ENCODE measurements at places on chromosomes 3 and 15.

- DNase-seq = no peak
Measured at GRCh38 chr15:70266412-70267121, 168.8 kb upstream of the TLE3 start.

DNA sequence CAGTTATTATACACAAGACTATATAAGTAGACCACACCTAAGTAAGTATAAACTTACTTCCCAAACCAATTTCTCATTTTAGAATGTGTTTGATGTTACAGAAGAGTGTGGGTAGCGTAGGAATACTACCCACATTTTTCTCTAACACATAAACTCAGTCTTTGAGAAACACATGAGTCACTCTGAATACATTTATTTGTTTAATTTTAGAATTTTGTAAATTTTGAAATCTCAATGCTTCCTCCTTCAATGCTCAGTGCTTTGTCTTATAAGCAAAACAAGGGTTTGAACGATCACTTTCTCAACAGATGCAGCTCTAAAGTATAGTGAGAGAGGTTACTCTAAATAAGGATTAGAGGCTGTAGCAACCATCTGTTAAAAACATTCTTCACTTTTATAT, 700.8 kb downstream of the SI start:
- DNase-seq = no peak

- no peak for DNase-seq
Measured at GRCh38 chr3:194871864-194872668, 186.4 kb downstream of the FAM43A start.

GRCh38 chr3:187261541-187261969, 30.0 kb downstream of the MASP1 start:
- no peak for DNase-seq

DNA sequence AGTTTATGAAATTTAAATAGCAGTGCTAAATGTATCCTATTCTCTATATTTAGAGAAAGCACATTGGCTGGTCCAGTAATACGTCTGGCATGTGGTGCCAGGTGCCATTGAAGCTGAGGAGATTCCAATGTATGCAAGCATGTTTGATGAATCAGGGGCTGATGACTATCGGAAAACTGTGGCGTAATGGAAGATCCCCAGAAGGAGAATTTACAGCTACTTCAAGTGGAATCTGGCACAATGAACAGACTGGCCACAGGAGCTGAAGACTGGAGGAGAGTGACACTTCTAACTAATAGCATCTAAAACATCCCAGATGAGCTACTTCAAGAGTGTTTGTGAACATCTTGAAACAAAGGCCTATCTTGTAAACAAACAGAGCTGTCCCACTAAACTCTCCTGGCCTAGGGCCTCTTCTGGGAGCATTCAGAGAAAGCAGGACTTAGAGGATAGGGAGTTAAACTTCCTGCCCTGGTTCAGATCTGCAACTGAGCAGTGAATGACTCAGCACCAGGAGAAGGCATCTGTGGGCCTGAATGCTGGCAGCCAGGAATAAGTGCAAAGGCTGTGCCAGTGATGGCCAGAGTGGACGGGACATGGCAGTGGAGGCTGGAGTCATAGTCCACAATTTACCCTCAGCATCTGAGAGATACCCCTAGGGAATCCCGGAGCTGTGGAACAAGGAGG, 15.2 kb upstream of the ACTC1 start:
- no peak for DNase-seq

DNA sequence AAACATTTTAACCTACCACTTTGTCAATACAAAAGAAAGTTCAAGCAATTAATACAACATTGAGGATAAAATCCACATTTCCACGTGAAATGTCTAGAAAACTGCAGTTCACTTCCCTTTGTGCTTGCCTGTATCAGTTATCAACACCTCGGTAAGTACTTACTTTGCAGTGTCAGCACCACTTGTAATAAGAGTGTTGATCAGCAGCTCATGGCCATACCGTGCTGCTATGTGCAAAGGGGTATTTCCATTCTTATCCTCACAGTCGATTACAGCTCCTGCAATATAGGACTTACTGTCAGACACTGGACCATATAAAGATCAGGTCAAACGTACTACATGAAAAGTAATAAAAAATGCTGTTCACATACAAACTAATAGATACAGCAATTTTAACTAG, 84.4 kb downstream of the ANKRD28 start:
- DNase-seq = no peak

DNA sequence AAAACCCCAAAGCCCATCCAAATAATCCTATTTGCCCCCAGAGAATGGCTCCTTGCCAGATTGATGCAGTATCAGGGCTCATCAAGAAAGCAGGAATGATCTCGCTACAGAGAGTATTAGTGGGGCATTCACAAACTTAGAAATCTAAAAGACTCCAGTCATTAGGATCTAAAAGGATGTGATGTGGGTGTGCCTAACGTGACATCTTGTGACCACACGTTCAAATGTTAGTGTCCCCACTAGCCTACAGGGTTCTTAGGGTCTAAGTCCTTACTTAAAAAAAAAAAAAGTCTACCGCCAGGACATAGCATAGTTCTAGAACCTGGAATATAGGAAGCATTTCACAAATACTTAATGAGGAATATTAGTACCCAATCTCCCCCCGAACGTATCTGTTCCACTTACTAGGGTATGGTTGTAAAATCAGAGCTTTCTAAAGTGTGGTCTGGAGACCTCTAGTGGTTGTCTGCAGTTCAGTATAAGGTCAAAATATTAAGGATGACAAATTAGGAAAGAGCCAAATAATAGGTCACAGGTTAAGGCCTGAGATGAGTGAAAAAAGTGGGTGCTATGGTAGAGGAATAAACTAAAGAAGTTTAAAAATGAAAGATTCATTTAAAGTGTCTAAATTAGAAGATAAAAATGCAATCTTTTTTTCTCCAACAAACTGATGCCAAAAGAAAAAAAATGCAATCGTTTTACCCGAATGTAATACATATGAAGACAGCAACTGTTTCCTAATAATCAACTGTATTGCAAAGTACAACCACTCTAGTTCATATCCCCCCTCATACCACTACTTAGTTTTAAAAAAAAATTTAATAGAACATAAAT, 4.2 kb upstream of the CHRM5 start:
- no peak for DNase-seq

DNA sequence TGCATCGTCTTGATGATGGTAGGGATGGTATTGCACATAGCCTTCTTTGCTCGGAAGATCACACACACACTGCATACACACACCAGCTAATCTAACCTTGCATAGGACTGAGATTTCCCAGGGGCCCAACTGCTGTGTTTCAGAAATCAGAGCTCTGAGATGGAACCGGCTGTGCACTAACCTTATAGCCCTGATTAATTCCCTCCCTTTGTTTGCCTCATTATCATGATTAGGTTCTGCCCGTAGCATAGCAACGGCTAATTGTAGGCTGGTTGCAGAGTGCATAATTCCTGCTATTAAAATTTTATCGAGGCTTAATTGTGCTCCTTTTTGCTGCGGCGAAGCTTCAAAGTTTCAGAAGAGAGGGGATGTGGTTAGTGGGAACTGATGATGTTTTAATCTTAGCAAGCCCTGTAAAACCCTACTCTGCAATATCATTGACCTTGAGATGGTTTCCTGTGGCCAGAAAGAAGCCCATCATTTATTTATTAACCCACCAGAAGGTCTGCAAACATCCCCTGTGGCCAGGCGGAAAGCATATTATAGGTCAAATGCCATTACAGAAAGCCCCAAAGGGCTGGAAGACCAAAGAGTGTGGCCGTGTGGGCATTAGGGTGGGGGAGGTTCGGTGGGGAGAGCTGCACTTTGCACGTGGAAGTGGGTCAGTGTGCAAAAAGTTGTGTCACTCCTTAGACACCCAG, 56.2 kb upstream of the GLCE start:
- no peak for DNase-seq

DNA sequence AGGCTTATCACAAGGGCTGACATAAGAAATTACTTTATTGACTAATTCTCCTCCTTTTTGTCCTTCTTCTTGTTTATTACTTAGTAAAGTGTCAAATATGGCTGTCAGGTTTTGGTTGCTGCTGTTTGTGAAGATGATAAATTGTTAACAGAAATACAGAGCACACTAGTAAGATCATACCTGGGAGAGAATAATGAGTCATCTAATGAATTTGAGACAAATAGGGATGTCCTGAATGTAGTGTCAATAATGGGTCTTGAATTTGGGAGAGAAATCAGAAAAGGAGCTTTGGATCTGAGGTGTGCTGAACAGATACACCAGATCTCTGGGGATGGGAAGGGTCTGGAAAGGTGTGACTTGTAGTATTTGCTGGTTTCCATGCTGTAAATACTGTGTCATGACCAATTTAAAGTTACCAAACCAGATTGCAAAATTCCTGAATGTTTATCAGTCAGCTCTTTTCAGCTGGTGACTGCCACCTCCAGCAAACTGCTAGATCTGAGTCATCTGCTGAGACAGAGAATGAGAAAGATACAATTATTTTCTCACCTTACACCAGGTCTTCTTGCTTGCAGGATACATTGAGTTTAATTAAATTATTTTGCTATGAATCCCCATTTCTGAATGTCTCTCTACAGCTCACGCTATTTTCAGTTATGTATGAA, 76.7 kb upstream of the SATB1 start:
- no peak for DNase-seq

DNA sequence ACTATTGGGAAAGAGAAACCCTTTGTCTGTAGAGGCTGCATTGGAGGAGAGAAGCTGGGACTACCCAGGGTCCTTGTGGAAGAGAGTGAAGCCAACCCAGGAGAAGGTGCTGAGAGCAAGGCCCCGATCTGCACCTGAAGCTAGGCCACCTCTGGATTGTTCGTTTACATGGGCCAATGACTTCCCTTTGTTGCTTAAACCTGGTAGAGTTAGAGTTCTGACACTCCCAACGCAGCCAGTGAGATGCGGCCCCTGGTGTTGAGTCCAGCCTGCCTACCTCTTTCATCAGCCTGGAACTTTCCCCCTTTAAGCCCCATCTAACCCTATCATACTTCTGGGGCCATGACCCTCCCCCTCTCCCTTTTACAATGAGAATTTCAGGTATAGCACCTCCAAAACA, 30.8 kb downstream of the CCDC13 start:
- DNase-seq = no peak

- no peak for DNase-seq
Measured at GRCh38 chr15:64058279-64058678, 12.0 kb upstream of the DAPK2 start.

- DNase-seq = no peak
Measured at GRCh38 chr15:58235961-58236360, 97.8 kb downstream of the AQP9 start.

GRCh38 chr3:40258555-40258954, 51.0 kb upstream of the EIF1B start:
- no peak for DNase-seq

- no peak for DNase-seq
Measured at GRCh38 chr3:151818361-151818760, 4.4 kb downstream of the AADAC start.

DNA sequence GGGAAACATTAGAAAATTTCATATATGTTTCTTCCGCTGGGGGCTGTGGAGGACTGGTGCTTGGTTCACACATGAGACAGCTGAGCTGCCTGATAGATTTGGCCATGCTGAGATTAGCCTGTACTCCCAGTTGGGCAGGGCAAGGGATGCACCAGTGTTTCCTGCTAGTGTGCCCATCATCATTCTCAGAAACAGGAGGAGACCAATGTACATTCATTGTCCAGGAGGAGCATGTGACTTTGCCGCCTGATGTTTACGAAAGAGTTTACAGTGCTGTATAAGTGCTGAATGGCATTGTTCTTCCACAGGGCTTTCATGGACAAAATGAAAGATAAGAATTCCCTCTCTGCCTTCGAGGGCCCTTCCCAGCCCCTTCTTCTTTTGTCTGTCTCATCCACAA, 311.1 kb upstream of the THBS1 start:
- no peak for DNase-seq

DNA sequence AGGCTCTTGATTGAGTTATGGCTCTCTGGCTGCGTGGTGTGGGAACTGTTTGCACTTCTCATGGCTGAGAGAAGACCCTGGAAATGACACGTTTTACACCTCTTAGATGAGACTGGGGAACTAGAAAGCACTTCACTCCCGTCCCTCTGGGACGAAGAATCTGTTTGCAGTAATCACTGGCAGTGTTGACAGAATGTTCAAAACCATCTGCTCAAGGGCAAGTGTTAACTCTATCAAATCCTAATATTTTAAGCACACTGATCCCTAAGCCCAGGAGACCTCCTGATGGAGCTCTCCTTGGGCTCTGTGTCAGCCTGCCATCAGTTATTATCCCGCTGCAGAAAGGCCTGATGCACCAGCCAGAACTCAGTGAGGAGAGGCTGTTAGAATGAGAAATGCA, 323.8 kb upstream of the DNAJC19 start:
- DNase-seq = no peak

DNA sequence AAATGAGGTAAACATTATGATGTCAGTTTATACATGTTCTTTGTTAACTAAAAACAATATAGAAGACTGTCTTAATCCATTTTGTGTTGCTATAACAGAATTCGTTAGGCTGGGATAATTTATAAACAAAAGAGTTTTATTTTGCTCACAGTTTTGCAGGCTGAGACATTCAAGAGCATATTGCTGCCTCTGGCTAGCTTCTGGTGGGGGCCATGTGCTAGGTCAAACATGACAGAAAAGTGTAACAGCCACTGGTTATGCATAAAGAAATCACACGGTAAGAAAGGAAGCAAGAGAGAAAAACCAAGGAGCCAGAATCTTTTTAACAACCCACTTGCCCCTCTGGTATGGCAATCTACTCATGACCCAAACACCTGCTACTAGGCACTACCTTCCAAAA, 776.7 kb downstream of the PLOD2 start:
- no peak for DNase-seq

- peak; percentile 62 for DNase-seq
Measured at GRCh38 chr3:5188419-5189221, 1.1 kb downstream of the EDEM1 start.

DNA sequence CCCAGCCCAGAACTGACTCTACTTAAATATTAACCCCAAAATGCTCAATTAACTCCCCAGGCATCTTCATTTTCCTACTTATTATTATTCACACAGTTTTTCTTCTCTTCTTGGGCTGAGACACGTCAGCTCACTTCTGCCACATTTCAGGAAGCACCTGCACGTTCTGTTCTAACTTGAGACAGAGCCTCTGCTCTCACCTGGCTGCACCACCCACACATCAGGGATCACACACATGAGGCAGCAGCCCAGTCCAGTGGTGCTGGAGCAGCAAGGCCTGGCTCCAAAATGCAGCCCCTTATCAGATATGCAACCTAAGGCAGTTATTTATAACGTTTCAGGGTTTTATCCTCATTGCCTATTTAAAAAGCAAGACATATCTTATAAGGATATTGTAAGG, 127.5 kb downstream of the OSBPL10 start:
- no peak for DNase-seq

DNA sequence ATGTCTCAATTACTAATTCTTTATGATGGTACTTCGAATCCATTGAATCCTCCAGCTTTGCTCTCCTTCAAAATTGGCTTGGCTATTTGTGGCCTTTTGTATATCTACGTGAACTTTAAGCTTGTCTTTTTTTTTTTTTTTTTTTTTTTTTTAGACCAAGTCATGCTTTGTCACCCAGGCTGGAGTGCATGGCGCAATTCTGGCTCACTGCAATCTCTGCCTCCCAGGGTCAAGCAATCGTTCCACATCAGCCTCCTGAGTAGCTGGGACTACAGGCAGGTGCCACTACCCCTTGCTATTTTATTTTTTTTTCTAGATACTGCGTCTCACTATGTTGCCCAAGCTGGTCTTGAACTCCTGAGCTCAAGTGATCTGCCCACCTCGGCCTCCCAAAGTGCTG, 7.7 kb upstream of the DIPK2A start:
- no peak for DNase-seq
